ENCODE measurements at places on chromosomes 7 and 10.

- DNase-seq, result no peak
These were observed 5.6 kb upstream of the TRIP6 start for GRCh38 chr7:100861616-100861985.

DNA sequence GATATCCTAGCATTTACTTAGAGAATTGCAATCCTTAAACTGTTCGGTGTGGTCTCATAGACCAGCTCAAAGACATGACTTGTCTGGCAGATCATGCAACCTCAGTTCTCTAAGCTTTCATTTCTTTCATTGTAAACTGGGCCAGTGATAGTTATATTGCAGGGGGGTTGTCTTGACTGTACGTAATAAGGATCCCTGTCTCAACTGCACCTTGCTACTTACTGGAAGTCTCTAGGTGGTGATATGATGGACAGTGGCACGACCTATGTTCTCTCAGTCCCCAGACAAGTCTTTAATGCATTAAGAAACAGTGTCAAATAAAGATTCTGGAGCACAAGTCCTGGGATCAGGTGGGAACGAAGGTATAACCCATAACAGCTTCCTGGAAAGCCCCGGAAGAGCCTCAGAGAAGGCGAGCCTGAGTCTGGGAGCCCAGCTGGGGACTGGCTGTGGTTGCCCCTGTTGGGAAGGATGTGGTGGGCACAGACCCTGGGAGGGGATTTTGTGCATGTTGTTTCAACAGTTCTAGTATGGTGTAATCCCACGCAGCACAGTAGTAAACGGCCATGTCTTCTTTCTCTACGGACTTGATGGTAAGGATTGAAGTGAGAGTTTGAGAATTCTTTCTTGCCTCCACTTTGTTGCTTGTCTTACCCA is 26.0 kb upstream of the TARP start:
- DNase-seq, result no peak

DNA sequence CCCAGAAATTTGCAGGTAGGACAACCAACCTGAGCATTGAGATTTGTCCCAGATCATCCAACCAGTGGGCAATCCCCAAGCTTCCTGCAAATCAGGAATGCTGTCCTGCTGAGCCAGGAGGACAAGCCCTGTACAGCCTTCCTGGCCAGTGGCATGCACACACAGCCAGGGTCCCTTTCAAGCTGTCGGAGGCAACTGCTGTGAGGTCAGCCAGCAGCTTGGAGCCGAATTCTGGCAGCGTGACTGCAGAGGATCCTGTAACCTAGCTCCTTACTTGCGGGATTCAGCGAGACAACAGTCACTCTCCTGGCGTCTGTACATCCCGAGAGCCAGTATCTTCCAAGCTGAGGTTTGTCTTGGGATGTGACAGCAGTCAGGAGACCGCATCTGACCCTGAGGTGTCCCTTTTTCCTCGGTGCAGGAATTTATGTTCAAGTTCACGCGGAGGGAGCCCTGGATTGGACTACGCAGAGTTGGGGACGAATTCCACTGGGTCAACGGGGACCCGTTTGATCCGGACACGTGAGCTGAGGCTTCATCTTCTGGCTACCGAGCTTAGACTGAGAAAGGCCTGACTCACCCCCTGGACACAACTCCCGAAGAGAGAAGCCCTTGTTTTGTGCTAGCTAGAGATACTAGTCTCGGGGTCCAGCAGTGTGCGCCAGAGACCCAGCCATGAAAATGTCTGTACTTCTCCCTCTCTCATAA is 18.3 kb downstream of the CLEC2L start:
- no peak for DNase-seq

DNA sequence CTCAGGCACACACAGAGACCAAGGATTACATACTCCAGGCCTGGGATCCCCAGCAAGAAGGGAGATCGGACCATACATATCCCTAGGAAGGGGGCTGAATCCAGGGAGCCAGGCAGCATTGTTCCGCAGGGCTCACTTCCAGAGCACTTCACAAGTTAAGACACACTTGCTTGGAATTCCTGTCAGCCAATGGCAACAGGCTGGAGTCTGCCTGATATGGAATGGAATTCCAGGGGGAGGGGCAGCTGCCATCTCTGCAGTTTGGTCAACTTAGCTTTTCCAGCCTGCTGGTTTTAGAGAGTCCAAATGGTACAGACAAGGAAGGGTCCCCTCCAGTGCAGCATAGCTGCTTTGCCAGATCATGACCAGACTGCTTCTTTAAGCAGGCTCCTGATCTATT is 290.0 kb upstream of the GLI3 start:
- DNase-seq, result no peak

- DNase-seq, result no peak
These were observed 167.6 kb downstream of the ZNF365 start for GRCh38 chr10:62541811-62542210.

DNA sequence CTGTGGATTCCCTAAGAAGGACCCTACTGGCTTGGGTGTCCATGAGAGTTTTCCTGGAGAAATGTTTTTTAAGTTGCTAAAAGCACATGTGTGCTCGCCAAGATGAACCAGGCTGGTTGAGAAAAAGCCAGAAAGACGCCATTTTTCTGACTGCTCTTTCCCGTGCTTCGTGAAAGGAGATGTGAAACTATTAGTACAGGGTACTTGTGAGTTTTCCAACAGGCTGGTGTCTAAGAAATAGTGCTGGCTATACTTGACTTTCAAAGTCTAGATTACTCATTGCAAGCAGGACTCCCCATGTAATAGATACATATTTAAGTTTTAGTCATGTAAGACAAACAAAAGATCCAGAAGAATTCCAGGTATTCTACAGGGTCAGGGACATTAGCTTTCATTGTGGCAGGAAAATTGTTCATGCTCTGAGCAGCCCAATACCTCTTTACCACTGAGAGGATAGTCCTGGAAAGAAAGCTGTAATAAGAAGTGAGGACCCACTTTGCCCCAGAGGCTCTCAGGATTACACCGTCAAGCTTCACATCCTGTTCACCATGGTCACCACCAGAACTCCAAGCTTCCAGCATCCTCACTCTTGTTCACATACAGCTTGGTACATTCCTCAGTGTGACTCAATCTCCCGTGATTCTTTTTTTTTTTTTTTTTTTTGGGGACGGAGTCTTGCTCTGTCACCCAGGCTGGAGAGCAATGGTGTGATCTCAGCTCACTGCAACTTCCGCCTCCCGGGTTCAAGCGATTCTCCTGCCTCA is 43.8 kb upstream of the ICA1 start:
- DNase-seq, result no peak

GRCh38 chr10:79247373-79248137 is 99.7 kb upstream of the PPIF start:
- DNase-seq, result no peak

DNA sequence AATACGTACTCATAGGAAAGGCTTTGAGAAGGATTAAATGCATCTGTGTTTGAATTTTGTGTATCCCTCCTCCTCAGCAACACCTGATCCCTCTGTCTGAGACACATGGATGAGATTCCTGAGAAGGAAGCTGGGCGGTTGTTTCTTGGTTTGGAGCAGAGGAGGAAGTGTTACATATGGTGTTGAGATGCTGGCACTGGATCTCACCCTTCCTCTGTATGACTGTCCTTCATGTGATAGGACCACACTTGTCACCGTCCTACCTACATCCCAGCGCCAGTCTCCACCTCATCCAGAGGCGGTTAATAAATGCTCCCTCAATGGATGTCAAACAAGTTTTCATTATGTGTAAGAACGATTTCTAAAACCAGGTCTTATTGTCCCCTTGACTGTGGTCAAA is 49.4 kb upstream of the KLF6 start:
- DNase-seq, result no peak

DNA sequence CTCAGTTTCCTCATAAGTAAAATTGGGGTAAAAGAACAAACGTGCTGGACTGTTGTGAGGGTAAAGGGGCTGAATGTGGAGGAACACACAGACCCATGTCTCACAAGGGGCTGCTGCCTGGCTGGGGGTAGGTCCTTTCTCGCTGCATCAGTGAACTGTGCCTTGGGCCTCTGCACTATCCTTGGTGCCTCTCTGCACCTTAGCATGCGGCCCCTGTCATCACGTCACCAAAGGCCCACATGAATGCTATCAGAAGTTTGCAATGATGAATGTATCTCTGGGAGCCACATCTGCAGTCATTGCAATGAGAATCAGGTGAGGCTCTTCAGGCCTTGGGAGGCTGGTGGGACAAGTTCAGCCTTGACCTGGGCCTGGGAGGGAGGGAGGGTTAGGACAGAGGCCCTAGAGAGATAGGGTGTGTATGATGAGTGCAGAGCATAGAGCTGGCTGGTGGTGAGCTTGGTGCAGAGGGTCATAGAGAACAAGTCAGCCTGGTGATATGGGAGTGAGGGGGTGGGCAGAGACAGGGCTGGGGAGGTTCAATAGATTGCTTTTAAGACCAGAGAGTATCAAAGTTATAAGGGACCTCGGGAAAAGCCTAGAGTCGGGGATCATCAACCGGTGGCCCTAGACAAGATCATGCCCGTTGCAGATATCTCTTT is 308.4 kb downstream of the RPS24 start:
- DNase-seq, result no peak

DNA sequence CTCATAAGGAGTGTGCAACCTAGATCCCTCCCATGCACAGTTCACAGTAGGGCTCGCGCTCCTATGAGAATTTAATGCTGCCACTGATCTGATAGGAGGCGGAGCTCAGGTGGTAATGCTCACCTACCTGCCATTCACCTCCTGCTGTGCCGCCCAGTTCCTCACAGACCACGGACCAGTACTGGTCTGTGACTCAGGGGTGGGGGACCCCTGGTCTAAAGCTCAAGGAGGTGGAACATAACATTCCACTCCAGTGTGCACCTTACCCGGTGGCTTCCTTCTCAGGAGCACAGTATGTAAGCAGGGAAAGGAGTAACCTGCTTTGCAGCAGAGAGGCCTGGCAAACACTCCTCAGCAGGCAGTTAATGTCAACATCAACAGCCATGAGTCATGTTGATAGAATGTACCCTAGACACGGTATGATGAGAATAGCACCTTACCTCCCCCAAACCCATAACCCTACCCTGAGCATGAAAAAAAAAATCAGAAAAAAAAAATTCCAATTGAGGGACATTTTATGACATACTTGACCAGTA is 273.5 kb downstream of the FGFR2 start:
- DNase-seq, result no peak

GRCh38 chr10:120456143-120456625 is 843 bp upstream of the PLPP4 start:
- DNase-seq, result no peak

DNA sequence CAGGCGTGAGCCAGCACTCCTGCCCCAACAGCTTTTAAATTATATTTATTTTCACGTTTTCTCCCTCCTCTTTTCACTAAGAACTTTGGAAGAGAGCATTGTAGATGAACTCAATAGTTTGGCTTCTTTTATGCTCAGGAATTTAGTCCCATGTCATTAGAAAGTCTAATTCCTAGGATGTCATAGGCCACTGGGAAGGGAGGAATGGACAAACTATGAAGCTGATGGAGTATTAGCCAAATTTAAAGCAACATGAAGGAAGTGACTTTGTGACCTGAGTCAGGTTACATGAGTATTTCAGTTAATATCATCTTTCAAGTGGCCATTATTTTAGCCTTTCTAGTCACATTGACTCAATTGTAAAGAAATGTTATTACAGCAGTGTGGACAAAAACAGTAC is 18.0 kb upstream of the OPN4 start:
- DNase-seq, result no peak

- peak; percentile 26 for DNase-seq
These were observed 5.7 kb downstream of the UBE2H start for GRCh38 chr7:129947049-129947448.

- DNase-seq, result peak; percentile 8
These were observed 9.8 kb downstream of the CDHR1 start for GRCh38 chr10:84204122-84204521.

DNA sequence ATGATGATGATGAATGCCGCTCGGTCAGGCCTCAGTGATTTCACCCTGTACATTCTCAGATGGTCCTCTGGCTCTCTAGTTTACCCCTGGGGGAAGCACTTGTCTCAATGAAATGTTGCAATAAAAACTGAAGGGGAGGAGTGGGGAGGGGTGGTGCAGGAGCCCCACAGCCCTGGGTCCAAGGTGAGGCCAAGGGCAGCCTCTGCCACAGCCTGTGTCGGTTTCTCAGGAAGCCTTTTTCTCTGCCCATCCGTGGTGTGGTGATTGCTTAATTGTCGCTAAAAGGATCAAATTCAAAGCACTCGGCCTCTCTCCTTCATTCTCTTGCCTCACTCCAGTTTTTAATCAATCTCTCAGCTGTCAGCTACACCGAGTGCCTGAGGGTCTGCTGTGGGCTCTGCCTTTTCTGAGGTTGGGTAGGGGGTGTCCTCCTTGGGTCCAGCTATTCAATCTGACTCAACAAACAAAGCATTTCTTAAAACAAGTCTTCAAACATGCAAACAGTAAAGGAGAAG is 39.1 kb upstream of the HSPA12A start:
- no peak for DNase-seq

DNA sequence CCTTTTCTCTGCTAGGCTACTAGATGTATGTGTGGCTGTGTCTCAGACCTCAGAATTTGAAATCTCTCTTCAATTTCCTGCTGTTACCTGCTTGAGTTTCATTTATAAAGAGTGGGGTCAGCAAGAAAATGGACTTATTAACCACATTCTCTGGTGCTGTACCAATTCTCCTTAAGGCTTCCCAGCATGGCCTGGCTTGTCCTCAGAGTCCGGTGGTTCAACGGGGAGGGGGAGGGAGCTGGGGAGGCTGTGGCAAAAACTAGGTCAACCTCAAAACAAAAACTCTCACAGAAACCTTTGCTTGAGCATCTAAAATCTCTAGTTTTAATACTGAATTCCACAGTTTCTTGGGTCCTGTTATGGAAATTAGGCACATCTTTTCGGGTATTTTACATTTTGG is 389.1 kb upstream of the COBL start:
- DNase-seq, result no peak

- no peak for DNase-seq
These were observed 292.6 kb upstream of the MGMT start for GRCh38 chr10:129174232-129175014.

GRCh38 chr7:152336754-152337368 is 98.9 kb downstream of the KMT2C start:
- peak; percentile 53 for DNase-seq

DNA sequence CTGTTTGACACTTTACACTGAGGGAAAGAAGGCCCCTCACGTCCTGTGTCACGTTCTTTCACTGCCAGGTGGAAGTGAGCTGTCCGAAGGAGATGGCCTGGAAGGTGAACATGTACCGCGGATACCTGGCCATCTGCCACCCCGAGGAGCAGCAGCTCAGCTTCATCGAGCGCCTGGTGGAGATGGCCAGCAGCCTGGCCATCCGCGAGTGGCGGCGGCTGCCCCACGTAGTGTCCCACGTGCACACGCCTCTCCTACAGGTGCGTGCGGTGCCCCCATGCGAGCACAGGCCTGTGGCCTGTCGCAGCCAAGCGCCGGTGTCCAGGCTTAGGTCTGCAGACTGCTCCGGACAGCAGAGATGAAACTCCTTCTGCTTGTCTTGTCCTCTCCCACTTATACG is 103.4 kb downstream of the TRRAP start:
- no peak for DNase-seq

GRCh38 chr10:52780391-52781155 is 8.0 kb upstream of the MBL2 start:
- no peak for DNase-seq

- DNase-seq, result no peak
These were observed 631 bp upstream of the PRKRIP1 start for GRCh38 chr7:102395592-102395872.

GRCh38 chr7:123757095-123757494 is 8.3 kb upstream of the WASL start:
- DNase-seq, result no peak
